Transverse colon (tissue), 4 donors: ENCODE measurements at places on chromosomes 1 and 21. TPM values are rescaled to one million over a fixed set of nuclear protein-coding genes. Genes with fewer than 3 reads are reported as not detected.

GRCh38 chr1:223755992-223756775, 43.8 kb downstream of the CAPN2 start:
- no peak for DNase-seq

GRCh38 chr1:213186168-213186567, 135.1 kb downstream of the RPS6KC1 start:
- no peak for DNase-seq

GRCh38 chr1:114002492-114003239, 23.4 kb downstream of the OLFML3 start:
- DNase-seq: no peak

DNA sequence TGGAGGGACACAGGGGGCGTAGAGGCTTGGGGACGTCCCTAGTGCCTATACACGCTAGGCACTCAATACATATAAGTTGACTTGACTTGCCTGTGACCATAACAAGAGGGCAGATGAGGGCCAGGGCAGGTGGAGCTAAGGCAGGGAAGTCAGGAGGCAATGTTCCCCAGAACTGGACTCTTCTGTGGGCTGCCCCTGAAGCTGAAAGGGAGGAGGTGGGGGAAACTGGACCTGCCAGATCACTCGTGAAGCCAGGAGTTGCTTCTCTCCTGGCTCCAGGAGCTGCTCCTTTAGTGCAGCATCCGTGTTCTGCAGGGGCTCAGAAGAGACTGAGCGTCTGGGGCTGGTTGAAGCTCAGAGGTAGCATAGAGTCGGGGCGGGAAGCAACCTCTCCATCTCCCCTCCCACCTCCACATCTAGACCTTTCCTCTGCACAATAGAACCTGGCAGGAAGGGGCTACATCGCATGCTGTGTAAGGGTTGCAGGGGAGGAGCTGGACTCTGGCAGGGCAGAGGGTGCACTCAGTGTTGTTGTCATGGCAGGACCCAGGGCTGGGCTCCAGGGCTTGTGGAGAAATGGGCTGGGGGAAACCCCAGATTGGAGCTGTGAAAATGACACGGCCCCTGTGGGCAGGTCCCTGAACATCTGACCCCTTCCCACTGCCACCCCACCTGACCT, 2.9 kb upstream of the SEMA4A start:
- no peak for DNase-seq

DNA sequence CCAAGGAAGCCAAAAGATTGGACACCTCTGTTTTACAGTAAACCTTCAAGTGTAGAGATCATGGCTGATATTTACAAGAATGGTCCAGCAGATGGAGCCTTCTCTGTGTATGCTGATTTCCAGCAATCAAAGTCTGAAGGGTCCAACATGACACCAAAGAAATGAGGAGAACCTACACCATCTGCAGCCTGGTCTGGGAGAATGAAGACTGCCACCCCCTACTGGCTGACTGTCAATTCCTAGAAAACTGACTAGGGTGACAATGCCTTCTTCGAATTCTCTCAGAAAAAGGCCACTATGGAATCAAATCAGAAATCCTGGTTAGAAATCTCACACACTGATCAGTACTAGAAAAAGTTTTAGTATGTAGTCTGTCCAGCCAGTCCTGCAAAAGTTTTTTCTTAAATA, 83.3 kb downstream of the CDC42BPA start:
- DNase-seq: no peak

- DNase-seq: no peak
Measured at GRCh38 chr1:174232761-174233160, 73.4 kb downstream of the RABGAP1L start.

The CD5L gene
- not detected for total RNA-seq

The HIPK1 gene
- total RNA-seq: 52.3 TPM

The DCDC2B gene
- not detected for total RNA-seq

The FOXO6 gene
- total RNA-seq: not detected

The SPATA45 gene
- not detected for total RNA-seq

The CLCA1 gene
- total RNA-seq: 1,013 TPM

The RPE65 gene
- not detected for total RNA-seq

The TRNP1 gene
- total RNA-seq: 0.80 TPM

The SPRR5 gene
- total RNA-seq: not detected

The GPR3 gene
- not detected for total RNA-seq

The DCST1 gene
- total RNA-seq: 0.32 TPM

The SCAMP3 gene
- 46.8 TPM for total RNA-seq
